Chondrocyte (in vitro differentiated cells): ENCODE measurements at places on chromosomes 12 and 14. TPM values are rescaled to one million over a fixed set of nuclear protein-coding genes. Genes with fewer than 3 reads are reported as not detected.

DNA sequence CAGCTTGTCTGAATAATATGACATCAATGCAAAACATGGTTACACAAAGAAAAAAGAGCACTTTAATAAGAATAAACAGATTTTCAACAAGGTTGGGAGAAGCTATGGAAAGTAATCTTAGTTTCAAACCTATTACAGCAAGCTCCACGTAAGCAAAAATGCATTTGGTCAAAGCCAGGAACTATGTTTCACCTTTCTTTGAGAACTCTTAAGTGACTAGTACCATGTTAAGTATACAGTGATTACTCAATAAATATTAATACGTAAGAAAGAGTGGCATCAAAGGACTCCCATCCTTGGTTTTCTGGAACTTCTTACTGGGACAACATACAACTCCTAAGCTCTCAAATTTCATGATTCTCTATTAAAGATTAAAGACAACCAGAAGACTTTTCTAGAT lies 80.7 kb downstream of the ABCC9 start:
- DNase-seq, result no peak

- DNase-seq, result no peak
These were observed 101.9 kb downstream of the SLC8A3 start for GRCh38 chr14:70086685-70087379.

GRCh38 chr12:66709893-66710292 lies 31.0 kb upstream of the GRIP1 start:
- no peak for DNase-seq

GRCh38 chr14:70830998-70831781 lies 21.9 kb upstream of the MAP3K9 start:
- DNase-seq, result no peak

The COL2A1 gene
- total RNA-seq, result 2.0 to 47.7 TPM (median 35.6 TPM) in 3 replicates

The SLCO1A2 gene
- 0.20 to 1.1 TPM (median 0.64 TPM) in 3 replicates for total RNA-seq

DNA sequence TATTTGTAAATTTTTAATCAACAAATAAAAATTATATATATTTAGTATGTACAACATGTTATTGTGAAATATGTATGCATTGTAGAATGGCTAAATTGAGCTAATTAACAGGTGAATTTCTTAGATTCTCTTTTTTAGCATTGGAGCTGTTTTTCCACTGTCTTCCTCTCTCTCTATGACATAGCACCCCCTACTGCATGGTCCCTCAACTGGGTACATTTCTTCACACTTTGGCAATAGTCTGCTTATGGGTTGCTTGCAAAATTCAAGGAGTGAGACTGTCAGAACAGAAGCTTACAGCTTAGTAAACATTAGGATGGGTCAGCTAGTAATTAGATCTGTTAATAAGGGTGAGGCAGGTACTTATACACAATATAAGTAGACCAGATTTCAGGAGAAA lies 658.5 kb upstream of the MGAT4C start:
- DNase-seq, result no peak

The PIWIL1 gene
- total RNA-seq, result not detected in 3 replicates

The TSHR gene
- 0.51 TPM in 1 of 3 replicates, not detected in the others for total RNA-seq

The TEX52 gene
- total RNA-seq, result not detected in 3 replicates

DNA sequence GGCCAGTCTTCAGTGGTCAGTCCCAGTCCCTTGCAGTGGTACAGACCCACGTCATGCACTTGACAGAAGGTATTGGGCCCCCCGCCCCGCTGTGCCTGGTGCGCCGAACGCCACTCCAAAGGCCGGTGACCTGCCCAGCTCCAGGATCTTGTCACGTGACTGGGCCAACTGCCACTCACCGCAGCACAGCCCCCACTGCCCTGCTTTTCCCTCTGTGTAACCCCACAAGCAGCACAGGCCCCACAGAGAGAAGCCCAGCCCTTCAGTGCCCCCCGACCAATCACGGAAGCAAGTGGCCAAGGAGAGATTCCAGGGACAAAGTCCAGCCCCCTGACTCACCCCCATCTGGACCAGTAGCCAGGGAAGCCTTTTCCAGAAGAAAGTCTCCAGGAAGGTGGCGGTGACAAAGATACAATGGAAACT lies 498 bp downstream of the GPR132 start:
- DNase-seq, result no peak

The GAPDH gene
- 2,133 to 3,148 TPM (median 3,067 TPM) in 3 replicates for total RNA-seq

GRCh38 chr14:22546722-22547071 lies 42.3 kb downstream of the DAD1 start:
- DNase-seq, result no peak

The TAS2R50 gene
- total RNA-seq, result 0.46 to 1.8 TPM (median 0.95 TPM) in 3 replicates

The FOXG1 gene
- total RNA-seq, result not detected in 3 replicates

The PPP4R4 gene
- 0.22 TPM in 1 of 3 replicates, not detected in the others for total RNA-seq

DNA sequence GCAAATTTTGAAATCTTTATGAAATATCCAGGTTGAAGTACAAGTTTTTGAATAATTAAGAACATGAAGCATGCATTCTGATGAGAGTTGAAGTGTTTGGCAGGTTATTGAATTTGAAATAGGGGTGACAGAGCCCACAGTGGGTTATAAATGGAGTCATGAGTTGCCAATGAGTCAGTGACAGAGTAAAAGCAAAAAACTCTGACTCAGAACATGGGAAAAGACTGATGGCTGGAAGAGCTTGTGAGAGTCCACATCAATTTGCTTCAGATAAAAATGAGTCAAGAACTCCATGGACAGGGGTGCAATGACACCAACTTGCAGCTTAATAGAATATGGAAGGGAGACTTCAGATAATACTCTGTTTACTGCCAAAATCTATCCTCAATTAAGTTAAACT lies 105.3 kb downstream of the SLC6A15 start:
- no peak for DNase-seq

- no peak for DNase-seq
These were observed 11.0 kb upstream of the SRP54 start for GRCh38 chr14:34971801-34972200.

- no peak for DNase-seq
These were observed 147.0 kb downstream of the SLC16A7 start for GRCh38 chr12:59742841-59743240.

The TAS2R20 gene
- 0.49 to 2.6 TPM (median 0.82 TPM) in 3 replicates for total RNA-seq

DNA sequence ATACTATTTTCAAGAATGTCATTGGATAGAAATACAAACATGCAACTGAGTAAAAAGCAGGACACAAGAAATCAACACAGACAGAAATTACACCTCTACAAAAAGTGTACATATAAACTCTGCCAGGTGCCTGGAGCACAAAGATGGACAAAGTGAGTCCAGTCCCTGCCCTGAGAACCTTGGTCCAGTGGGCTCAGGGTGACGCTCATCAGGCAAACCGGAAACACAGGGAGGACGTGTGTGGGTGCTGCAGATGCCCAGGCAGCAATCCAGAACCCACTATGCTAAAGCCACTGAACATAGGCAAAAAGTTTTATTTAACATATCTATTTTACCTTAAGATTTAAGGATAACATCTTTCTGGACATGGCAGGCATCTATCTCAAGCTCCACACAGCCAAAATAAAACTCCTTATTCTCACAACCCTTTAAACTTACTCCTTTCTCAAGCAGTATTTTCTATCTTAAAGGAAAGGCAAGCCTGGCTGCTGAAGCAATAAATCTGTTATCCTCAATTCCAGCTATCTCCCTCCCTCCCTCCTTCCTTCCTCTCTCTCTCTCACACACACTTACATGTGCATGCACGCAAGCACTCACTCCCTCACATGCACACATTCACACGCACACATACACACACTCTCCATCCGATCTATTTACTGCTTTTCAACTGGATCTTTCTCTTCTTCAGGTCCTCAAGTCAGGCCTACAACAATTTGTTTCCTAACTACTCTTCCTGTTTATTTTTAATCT lies 10.2 kb downstream of the PPP1R13B start:
- no peak for DNase-seq

The NOS1 gene
- total RNA-seq, result not detected in 3 replicates

DNA sequence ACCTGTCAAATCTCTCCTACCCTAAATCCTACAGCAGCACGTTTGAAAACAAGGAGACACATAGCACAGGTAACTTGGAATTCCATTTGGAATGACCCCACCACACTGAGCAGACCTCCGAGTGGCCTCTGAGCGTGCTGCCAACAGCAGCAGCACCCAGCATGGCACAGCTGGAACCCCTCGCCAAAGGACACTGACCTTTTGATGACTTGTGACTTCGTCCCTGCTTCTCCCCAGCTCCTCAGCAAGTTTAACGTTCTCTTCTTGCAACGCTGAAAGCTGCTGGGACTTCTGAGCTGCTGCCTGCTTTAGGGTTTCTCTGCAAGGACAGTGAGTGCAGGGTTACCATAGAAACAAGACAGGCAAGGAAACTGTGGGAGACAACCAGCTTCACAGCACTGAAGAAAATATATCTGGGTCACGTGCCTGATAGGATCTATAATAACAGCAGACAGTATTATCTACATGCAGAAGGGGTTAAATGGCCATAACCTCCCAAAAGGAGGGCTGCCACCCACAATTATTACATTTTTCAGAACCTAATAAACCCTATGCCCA lies 43.3 kb upstream of the VPS33A start:
- no peak for DNase-seq

- DNase-seq, result no peak
These were observed 1.1 kb upstream of the PGF start for GRCh38 chr14:74956280-74957072.

The SOCS4 gene
- total RNA-seq, result 23.6 to 29.0 TPM (median 25.0 TPM) in 3 replicates

GRCh38 chr12:113130457-113131135 lies 5.0 kb downstream of the RASAL1 start:
- no peak for DNase-seq

DNA sequence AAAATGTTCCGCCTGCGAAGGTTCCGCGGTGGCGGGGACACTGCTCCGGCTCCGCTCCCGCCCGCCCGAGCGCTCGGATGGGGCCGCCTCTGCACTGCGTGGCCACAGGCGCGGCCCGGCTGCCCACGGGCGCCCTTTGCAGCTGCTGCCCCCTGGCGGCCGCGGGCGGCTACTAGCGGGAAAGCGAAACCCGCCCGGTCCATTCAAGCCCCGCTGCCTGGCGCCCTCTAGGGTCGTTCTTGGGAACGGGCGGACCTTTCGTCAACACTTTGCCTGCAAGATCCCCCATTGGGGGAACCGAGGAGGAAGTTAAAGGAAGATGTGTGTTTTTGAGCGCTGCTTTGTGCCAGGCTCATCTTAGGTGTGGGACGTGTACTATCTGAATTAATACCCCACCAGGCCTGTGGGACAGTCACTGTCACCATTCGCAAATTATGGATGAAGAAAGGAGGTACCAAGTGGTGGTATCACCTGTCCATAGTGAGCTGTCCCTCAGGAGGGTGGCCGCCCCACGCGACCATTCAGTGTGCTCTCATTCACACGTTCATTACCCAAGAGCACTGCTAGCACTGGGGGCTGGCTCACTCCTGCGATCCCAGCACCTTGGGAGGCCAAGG lies 19.4 kb downstream of the GPR132 start:
- no peak for DNase-seq

The P2RX2 gene
- total RNA-seq, result not detected in 3 replicates

GRCh38 chr14:100738269-100738691 lies 11.6 kb downstream of the DLK1 start:
- peak; percentile 61 for DNase-seq

The RASAL1 gene
- not detected in 3 replicates for total RNA-seq

The KRT71 gene
- not detected in 3 replicates for total RNA-seq

DNA sequence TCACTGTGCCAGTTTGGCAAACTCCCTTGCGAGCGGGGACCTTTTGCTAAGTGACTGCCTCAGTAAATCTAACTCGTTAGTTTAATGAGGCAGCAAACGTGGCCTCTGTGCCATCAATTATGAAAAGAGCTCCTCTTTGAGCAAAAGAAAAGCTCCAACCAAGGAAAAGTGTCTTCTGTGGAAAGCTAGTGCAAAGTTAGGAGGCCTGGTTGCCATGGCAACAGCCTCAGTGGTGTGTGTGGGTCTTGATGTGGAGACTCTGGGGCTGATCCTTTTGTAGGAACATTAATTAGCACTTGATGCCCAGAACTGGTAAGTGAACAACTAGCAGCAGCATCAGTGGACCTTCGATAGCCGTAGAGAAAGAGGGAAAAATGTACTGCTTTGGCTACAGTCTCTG lies 145.7 kb downstream of the CHST11 start:
- DNase-seq, result no peak

The C3AR1 gene
- 0.27 to 0.59 TPM in 2 of 3 replicates, not detected in the other for total RNA-seq

DNA sequence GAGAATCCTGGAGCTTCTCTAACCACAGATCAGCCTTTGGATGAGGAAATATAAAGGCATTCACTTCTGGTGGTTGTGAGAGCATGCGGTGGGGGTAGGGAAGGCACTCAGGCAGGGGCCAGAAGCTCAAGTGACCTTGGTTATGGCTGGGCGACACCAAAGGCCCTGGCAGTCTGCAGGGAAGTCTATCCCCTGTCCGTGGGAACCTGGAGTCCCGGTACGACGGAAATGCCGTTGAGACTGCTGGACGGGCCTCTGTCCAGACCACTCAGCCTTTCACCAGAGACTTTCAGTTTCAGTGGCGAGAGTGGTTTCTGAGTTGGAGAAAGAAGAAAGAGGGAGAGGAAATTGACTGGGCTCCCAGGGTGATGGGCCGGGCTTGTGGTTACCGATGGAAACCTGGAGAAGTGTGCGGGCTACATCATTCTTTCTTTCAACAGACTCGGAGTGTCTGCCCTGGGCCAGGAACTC lies 20.9 kb downstream of the ISCA2 start:
- no peak for DNase-seq

GRCh38 chr12:53974084-53975063 lies at the start of gene HOTAIR:
Gene HOTAIR (minus strand): TSS chr12:53974954.
- no peak for DNase-seq

GRCh38 chr14:64510825-64511671 lies 6.5 kb downstream of the ZBTB1 start:
- DNase-seq, result no peak

DNA sequence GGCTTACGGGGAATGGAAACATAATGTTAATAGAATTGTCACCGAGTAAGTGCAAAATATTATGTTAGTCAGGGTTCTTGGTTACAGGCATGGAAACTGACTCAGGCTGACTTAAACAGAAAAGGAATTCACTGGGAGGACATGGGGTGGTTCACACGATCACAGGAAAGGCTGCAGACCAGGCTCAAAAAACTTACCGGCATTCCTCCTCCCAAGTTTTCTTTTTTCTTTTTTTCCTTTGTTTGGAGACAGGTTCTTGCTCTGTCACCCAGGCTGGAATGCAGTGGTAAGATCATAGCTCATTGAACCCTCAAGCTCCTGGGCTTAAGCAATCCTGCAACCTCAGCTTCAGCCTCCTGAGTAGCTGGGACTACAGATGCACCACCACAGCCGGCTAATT lies 11.9 kb upstream of the UBE2N start:
- DNase-seq, result no peak

DNA sequence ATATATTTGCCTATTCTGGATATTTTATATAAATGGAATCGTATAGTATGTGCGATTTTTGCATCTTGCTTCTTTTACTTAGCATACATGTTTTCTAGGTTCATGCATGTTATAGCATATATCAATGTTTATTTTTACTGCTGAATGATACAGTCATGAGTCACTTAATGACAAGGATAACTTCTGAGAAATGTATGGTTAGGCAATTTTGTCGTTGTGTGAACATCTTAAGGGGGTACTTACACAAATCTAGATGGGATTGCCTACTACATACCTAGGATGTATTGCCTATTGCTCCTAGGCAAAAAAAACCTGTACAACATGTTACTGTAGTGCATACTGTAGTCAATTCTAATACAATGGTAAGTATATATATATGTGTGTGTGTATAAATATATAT lies 8.8 kb downstream of the USP15 start:
- DNase-seq, result no peak

The ANO4 gene
- total RNA-seq, result 6.5 to 11.0 TPM (median 9.2 TPM) in 3 replicates
